Mucosa of descending colon (tissue), 3 donors: ENCODE measurements at places on chromosomes 5 and 9. TPM values are rescaled to one million over a fixed set of nuclear protein-coding genes. Genes with fewer than 3 reads are reported as not detected.

The FOXD4L3 gene
- 0.17 TPM for total RNA-seq

The CTSL gene
- 62.3 TPM for total RNA-seq

The CAAP1 gene
- total RNA-seq, result 34.5 TPM

The IL3 gene
- total RNA-seq, result not detected

The TIMD4 gene
- 4.1 TPM for total RNA-seq

The SPINK7 gene
- total RNA-seq, result not detected

The SH3RF2 gene
- 61.5 TPM for total RNA-seq

The PRRT1B gene
- total RNA-seq, result 9.4 TPM

The PROP1 gene
- not detected for total RNA-seq

The DDX46 gene
- total RNA-seq, result 40.2 TPM

The ZNF782 gene
- total RNA-seq, result 5.5 TPM

- DNase-seq, result no peak
These were observed 49.3 kb downstream of the ALG2 start for GRCh38 chr9:99172124-99173091.

GRCh38 chr5:149781612-149782011 lies 51.5 kb downstream of the PPARGC1B start:
- no peak for DNase-seq

GRCh38 chr5:102873379-102873932 lies 118.4 kb downstream of the PAM start:
- no peak for DNase-seq

DNA sequence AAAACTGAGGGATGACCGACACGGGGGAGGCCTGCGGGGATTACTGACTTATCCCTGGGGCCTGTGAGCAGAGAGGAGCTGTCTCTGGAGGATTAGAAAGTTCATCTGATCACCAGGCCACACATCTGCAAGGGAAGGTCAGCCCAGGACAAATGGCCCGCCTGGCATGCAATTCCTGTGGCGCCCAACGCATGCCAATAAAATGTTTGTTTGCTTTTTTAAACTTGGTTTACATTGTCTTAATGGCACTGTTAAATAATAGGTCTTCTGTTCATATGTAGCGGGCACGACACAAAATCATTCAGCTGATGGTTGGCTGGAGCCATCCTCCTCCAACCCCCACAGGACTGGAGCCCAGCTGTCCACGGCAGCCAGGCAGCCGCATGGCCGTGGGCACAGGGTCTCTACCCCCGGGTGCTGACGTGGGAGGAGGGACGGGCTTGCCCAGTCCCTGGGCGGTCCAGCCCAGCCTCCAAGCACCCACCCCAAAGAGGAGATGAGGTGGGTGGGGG lies 41.0 kb upstream of the SLC12A7 start:
- DNase-seq, result no peak

DNA sequence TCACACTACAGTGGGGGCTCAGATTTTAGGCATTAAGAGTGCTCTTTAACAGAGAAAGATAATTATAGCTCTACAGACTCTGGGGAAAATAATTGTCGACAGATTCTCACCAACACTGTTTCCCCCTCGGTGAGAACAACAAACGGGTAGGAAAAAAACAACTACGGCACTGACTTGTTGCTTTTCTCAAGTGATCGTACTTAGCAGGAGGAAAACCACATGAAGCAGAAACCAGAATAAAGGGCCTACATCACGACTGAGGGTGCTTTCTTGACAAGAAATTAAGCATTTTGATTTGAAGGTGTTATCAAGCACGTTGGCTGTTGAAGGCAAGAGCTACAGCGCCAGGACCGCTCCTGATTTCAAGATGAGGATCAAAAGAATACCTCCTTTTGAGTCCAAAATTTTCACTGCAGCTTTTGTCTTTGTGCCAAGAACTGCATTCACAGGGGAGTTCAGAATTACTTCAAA lies 27.2 kb upstream of the CER1 start:
- no peak for DNase-seq

DNA sequence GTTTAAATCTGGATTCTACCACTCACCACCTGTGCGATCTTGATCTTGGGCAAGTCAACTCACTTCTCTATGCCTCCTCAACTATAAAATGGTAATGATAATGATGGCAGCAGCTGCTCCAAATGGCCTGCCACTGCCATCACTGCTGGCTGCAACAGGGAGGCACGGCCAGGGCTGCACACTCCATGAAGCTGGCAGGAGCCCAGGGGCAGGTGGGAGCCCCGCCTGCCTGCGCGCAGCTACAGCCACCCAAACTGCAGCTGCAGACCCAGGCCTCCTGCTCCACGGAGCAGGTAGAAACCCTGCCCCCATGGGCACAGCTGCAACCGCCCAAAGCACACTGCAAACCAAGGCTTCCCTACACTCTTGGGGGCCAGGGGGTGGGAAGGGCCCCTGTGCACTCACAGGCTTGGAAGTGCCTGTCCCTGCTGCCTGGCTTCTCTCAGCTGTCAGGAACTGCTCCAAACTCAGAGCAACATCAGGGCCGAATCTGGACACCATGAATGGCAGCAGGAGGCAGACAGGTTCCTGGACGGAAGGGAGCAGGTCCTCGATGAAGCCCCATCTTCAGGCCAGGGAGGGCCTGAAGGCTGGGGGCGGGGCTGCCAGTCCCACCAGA lies 57.6 kb downstream of the PRELID2 start:
- no peak for DNase-seq

GRCh38 chr9:123420592-123421111 lies 64.7 kb downstream of the CRB2 start:
- DNase-seq, result no peak

- DNase-seq, result peak; percentile 93
These were observed 5.2 kb upstream of the IRF1 start for GRCh38 chr5:132495667-132496190.

- no peak for DNase-seq
These were observed 38.9 kb upstream of the ASTN2 start for GRCh38 chr9:117453737-117454136.

DNA sequence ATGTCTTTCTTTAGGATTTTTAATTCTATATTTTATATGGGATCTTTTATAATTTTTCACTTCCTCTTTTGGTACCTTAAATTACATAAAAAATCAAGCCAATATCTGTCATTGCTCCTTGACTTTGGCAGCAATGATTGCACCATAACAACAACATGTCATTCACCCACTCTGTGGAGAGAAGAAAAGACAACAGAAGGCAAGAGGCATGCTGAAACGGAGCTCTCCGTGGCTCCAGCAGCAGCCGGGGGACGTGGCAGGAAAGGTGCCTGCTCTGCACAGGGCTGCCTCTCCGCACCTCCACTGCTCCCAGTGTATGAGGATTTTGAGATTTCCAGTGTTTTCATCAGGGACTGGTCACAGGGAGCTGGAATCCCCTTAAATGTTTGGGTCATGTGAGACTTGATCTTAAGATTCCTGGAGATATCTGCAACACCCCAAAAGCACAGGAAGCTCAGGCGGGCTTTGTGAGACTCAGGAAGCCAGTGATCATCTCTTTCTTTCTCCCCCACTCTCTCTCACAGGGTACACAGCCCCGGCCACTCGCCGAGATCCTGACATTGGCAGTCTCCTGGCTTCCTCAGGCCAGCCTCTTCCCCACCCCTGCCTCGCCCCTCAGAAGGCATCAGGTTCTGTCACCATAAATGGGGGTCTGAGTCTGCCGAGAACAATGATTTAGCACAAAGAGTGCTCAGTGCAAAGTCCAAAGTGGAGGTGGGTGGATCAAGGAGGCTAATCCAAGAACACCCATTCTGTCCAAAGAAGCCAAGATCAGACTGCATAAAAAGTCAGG lies 74.6 kb downstream of the ACTL7B start:
- DNase-seq, result no peak

DNA sequence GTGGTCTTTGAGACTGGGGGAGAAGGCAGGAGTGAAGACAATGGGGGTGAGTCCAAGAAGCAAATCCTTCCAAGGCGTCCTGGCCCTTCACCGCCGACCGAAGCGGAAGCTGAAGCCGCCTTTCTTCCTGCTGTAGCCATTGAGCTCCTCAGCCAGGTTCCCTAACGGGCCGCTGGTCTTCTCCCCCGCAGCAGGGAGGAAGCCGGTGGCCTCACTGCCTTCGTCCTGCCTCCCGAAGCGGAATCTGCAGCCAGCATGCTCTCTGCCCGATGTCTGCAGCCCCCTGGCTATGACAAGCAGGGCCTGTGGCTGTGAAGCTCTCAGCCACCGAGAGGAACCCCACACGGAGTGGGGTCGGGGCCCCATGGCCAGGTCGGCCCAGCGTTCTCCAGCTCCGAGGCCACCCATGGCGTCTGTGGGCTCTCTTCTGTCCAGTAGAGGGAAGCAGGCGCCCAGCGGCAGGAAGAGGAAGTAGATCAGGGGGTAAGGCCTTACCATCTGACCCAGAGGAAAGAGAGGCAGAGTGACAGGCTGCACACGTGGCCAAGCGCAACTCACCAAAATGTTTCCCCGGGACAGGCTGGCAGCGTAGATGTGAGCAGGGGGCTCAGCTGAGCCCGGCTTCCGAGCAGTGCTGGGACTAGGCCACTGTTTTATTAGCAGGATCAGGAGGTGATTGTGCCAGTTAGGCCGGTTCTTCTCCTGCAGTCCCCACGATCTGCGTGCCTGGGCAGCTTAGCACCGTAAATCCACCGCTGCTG lies 3.1 kb downstream of the QRFP start:
- peak; percentile 73 for DNase-seq

- no peak for DNase-seq
These were observed 431.0 kb upstream of the MEF2C start for GRCh38 chr5:89313804-89314588.

GRCh38 chr9:20205821-20206220 lies 416.5 kb downstream of the MLLT3 start:
- DNase-seq, result no peak

DNA sequence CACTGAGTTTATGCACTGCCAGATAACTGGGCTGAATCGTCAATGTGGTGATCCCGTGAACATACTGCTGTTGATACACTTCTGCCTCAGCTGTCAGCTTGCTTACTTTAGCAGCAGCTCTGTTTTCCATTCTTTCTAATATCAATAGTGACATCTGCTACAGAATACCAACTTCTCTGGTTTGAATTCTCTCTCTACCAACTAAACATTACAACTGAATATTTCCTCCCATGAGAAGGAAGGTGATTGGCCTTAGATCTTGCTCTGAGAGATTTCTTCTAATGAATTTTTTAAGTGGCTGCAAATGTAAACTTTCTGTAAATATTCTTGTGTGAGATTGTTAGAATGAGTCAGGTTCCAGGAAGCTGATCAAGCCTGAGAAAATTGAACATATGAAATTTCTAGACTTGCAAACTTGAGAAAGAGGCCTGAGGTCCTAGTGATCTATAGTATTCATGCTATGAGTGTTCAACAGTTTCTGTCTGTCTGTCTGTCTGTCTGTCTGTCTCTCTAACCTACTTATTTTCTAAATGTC lies 205.5 kb upstream of the CDKN2B start:
- DNase-seq, result no peak

DNA sequence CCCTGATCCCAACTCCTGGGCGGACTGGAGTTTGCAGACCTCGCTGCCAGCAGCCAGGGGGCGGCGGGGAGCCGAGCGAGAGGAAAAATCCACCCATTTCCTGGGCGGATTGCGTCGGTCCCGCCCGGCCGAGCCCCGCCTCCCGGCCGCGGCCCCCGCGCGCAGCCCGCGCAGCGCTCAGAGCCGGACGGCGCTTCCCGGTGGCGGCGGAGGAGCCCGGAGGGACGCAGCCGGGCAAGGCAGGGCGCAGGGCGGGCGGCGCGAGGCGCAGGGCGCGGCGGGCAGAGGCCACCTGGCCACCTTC lies at the start of gene OLFM1:
TSS of gene OLFM1 (plus strand) at position 180 of the 304 bp plus-strand sequence. CDS start 322 bp downstream, outside the sequence.
- peak; percentile 67 for DNase-seq

DNA sequence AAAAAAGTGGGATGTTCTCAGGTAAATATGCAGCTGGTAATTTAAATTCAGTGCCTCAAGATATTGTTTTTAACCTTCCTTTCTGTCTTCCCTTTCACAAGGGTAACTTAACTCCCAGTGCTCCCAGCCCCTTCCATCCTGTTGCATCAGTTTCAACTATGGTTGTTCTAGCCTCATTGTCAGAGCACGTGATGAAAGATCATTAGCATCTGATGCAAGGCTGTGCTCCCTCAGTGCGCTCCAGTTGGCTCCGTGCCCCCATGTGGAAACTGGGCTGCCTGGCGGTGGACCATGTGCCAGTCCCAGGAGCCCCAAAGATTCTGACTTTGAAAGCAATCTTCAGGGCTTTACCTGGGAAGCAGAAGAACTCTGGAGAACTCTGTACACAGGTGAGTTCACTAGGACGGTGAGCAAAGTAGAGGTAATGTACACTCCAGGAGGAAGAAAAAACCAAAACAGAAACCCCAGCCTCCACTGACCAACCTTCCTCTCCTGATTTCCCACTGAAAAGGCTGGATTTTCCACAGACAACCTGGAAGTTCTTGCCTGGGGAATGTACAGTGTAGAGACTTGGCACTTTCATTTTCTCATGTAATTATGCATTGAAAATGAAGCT lies 96.9 kb downstream of the SLC1A3 start:
- DNase-seq, result no peak

DNA sequence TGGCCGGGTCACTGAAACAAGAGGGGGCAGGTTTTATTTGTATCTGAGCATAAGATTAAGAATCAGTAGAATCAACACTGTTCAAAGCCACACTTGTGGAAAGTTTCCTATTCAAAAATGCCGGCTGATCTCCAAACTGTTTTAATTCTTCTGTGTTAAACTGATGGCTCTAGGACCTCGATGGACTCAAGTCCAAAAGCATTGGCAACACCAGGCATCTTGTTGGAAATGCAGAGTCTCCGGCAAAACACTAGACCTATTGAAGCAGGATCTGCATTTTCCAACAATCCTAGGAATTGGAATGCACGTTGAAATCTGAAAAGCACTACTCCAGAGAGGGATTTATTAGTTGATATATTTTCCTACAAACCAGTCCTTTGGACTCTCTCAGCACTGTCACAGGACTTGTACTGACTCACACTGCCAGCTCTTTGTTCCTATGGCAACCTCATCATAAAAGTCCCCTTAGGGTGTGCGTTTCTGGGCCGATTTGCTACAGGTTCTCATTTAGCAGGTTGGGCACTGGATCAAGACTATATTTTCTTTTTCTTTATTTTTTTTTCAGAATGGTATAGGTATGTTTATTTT lies 48.1 kb upstream of the PCA3 start:
- DNase-seq, result no peak

DNA sequence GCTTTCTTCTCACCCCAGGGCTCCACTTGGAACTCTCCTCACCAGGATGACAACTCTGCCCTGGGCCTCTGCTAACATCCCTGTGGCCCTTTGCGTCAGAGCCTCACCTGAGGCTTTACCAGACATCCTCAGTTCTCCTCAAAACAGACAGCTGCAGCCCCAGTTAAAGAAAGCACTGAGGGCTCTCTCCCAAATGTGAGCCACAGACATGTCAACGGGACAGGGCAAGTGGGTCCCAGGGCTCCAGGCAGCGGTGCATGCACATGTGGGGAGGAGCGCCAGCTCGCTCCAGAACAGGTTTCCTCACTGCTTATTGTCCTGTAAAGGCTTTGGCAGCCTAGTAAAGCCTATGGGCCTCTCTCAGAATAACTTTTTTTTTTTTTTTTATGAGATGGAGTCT lies 37.3 kb downstream of the IPPK start:
- no peak for DNase-seq

GRCh38 chr5:169911448-169912212 lies 68.7 kb downstream of the INSYN2B start:
- no peak for DNase-seq

- DNase-seq, result no peak
These were observed 28.5 kb upstream of the LRRC70 start for GRCh38 chr5:62550103-62550502.

- no peak for DNase-seq
These were observed 39.0 kb downstream of the SHB start for GRCh38 chr9:38029915-38030638.

- no peak for DNase-seq
These were observed 1.8 kb downstream of the TLX3 start for GRCh38 chr5:171310819-171311321.
